ENCODE measurements at places on chromosomes 1 and 21. TPM values are rescaled to one million over a fixed set of nuclear protein-coding genes. Genes with fewer than 3 reads are reported as not detected.

LCE1D gene
- total RNA-seq: not detected

ANKRD45 gene
- not detected for total RNA-seq

BARHL2 gene
- total RNA-seq: not detected

OXCT2 gene
- not detected for total RNA-seq

- H3K27me3 ChIP-seq: no peaks in the 10 kb centered on the region
- no peak for DNase-seq
- H3K27ac ChIP-seq: no peak overlapping the region
- no peaks in the 10 kb centered on the region for H3K4me1 ChIP-seq
- H3K4me3 ChIP-seq: no peak overlapping the region
Measured at GRCh38 chr1:108925920-108926319, 37.4 kb downstream of the CLCC1 start.

DNA sequence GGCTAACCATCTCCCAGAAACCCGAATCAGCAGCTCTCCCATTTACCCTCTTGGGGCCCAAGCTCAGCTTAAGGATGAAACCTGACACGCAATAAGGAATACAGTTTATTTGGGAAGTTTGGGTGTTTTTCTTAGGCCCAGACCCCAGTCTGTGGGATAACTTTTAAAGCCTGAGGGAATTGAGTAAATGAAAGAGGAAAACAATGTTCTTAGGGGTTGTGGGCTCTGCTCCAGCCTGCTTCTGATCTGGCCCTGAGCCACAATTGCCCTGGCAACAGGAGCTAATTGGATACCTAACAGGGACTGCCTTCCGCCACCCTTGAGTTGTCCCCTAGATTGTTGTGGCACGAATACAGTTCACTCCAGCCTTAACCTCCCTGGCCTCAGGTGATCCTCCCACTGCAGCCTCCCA, 20.1 kb downstream of the DYRK3 start:
- no peak overlapping the region for H3K27ac ChIP-seq
- DNase-seq: no peak
- H3K27me3 ChIP-seq: peaks cover 3% of the 10 kb centered on the region
- no peaks in the 10 kb centered on the region for H3K36me3 ChIP-seq
- H3K4me1 ChIP-seq: peaks cover 10% of the 10 kb centered on the region

DNA sequence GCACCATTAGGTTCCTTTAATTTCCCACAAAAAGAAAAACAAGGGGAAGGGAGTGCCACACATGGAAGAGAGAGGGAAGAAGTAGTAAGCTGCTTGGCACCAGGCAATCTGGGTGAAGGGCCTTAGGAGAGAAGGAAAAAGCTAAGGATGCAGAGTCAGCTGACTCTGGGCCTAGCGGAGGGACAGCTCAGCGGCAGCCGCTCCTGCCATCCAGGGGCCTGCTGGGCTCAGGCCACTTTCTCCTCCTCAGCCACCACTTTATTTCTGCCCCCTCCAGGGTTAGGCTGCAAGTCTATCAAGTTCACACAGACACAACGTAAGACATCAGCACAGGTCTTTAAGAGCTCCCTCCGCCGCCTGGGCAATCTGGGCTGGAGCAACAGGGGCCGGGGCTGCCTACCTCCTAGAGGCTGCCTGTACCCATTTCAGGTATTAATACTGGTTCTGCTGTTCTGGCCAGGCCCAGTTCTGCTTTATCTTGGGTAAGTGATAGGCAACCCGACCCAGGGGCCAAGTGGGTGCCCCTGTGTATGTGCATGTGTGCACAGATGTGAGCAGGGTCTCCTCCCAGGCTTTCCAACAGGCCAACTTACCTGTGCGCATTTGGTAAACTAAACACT, 53.6 kb downstream of the SLC45A1 start:
- no peak overlapping the region for H3K4me3 ChIP-seq
- no peak for DNase-seq
- H3K4me1 ChIP-seq: peaks cover 44% of the 10 kb centered on the region
- H3K36me3 ChIP-seq: peaks cover 18% of the 10 kb centered on the region

DNA sequence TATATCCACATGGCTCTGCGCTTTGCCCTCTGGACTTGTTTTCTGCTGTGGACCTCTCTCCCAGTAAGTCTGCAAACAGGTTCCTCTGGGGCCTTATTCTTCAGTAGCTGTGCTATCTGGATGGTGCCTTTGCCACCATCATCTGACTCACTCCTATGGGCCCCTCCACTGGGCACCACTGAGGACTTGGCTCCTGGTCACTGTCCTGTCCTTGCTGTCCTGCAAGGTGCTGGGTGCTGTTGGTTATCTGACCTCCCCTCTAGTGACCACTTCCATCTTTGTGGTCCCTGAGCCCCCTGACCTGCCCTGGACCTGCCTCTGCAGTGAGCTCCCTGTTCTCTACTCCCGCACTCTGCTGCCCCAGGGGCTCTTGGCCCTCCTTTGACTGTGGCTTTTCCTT, 6.7 kb downstream of the CNIH3 start:
- H3K27me3 ChIP-seq: peaks cover 10% of the 10 kb centered on the region
- peaks cover 45% of the 10 kb centered on the region for H3K4me1 ChIP-seq
- H3K4me3 ChIP-seq: no peak overlapping the region
- H3K27ac ChIP-seq: no peak overlapping the region
- DNase-seq: no peak
